ENCODE measurements at places on chromosomes 4 and X.
A peak's percentile ranks its signal among the peaks of the same experiment; 100 is the strongest.

- no peak for DNase-seq
Measured at GRCh38 chr4:150164956-150165629, 86.8 kb downstream of the DCLK2 start.

- no peak for DNase-seq
Measured at GRCh38 chrX:1511829-1512228, 25.2 kb downstream of the P2RY8 start.

GRCh38 chr4:27701606-27702005, 841.0 kb downstream of the STIM2 start:
- peak; percentile 38 for DNase-seq

GRCh38 chr4:166282081-166282770, 409.2 kb downstream of the TLL1 start:
- DNase-seq = no peak

DNA sequence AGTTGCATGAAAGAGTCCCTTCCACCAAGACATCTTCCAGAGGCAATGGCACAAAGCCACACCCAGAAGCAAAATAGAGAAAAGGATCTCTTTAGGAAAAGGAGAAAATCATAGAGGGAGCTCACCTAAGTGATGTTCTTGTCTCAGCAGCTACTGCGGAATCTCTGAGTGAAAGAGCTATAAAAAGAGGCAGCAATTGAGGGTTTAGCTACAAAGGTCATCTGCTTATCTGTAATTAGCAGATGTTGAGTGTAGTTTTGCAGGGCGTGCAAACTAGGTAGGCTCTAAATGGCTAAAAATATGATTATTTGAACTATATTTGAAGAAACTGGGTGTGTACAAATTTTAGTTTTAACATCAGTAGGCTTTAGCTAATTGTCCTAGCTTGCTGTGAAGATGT, 276.0 kb downstream of the HS3ST1 start:
- no peak for DNase-seq

Measured in fibroblast of skin of right quadriceps (primary cell).